ENCODE measurements at places on chromosomes 11 and 22.

- DNase-seq = no peak
These were observed 48.7 kb upstream of the TNRC6B start for GRCh38 chr22:40128989-40129388.

- DNase-seq = peak; percentile 14
These were observed 250.3 kb upstream of the TBCEL start for GRCh38 chr11:120773501-120774031.

- no peak for DNase-seq
These were observed 310.2 kb upstream of the ZC3H12C start for GRCh38 chr11:109783014-109783413.

- DNase-seq = peak; percentile 76
These were observed 11.9 kb downstream of the CHRM1 start for GRCh38 chr11:62909107-62909894.

DNA sequence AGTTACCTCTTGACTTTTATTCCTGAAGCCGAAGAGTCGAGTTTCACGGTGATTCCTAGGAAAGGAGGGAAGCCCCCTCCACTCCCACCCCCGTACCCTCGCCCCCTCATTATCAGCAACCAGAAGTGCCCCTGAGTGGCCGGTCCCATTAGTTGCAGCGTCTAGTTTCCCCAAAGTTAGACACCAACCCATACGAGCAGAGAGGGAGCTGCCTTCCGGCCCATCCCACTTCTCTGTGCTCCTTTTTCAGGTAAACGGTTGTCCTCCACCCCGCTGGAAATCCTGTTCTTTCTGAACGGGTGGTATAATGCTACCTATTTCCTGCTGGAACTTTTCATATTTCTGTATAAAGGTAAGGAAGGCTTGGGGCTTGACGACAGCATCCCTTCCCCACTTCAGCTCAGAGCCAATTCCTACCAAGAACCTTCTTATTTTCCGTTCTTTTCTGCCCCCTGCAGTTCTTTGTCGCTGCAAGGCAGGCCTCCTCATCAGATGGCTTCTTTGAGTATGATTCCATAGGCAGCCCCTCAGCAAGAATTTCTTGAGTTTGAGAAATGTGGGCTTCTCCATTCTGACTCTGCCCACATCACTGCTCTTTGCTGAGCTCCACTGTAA, 701 bp downstream of the TMEM216 start:
- DNase-seq = peak; percentile 50

GRCh38 chr11:48880021-48880441, 103.7 kb downstream of the TRIM51G start:
- no peak for DNase-seq

GRCh38 chr11:134488913-134489312, 76.9 kb upstream of the B3GAT1 start:
- DNase-seq = no peak

DNA sequence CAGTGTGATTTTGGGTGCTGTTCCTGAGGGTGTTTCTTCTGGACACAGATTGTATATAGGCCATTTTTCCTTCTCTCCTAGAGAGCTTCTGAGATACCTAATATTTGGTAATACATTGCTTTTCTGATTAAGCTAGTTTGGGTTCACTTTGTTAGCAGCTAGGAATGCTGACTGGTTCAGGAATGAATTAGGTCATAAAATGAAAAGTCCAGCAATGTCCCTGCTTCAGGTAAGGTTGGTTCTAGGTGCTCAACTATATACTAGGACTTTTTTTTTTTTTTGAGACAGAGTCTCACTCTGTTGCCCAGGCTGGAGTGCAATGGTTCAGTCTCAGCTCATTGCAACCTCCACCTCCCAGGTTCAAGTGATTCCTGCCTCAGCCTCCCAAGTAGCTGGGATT, 32.9 kb upstream of the APOL5 start:
- DNase-seq = no peak

DNA sequence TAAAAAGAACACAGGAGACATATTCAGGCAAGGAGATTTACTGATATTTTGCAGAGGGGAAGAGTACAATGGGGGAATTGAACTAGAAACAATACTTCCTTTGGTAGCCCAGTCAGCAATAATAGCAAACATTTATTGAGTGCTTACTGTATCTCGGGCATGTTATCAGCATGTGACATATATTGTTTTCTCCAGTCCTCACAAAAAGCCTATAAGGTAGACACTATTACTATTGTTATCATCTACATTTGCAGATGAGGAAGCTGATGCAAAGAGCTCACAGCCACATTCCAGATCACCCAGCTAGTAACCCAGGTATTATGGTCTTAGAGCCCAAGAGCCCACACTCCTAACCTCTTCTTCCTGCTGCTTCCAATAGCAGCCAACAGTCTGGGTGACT, 27.9 kb downstream of the NAV2 start:
- no peak for DNase-seq

GRCh38 chr11:36454941-36455631, 55.0 kb downstream of the TRAF6 start:
- DNase-seq = no peak

DNA sequence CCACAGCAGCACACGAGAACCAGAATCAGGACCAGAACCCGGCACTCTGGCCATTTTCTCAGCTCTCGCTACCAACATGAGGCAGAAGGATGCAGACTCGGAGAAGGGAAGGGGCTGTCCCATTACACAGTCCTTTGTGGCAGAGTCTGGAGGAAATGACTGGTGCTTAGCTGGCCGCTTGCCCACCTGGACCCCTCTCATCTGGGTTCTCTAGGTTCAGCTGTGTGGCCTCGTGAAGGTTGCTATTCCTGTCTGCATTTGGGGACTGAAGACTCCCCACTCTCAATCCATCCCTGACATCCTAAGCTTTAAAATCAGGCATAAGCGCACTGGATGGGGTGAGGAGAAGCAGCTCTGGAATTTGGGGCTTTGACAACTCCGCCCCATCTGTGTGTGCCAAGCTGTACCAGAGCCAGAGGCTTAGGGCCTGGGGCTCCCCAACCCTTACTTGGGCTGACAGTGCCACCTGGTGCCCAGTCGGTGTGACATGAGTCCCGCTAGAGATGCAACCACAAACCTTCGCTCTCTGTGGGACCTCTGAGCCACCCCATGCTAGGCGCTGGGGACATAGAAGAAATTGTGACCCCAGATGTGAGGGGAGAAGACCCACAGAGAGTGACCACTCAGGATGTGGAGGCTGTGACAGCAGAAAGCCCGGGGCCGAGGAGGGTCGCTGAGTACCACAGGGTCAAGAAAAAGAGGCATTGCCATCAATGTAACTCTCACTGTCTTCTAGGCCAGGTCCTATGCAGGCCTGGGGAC, 35.8 kb upstream of the FCHSD2 start:
- peak; percentile 70 for DNase-seq

GRCh38 chr11:123282597-123282996, 87.5 kb upstream of the CLMP start:
- no peak for DNase-seq

DNA sequence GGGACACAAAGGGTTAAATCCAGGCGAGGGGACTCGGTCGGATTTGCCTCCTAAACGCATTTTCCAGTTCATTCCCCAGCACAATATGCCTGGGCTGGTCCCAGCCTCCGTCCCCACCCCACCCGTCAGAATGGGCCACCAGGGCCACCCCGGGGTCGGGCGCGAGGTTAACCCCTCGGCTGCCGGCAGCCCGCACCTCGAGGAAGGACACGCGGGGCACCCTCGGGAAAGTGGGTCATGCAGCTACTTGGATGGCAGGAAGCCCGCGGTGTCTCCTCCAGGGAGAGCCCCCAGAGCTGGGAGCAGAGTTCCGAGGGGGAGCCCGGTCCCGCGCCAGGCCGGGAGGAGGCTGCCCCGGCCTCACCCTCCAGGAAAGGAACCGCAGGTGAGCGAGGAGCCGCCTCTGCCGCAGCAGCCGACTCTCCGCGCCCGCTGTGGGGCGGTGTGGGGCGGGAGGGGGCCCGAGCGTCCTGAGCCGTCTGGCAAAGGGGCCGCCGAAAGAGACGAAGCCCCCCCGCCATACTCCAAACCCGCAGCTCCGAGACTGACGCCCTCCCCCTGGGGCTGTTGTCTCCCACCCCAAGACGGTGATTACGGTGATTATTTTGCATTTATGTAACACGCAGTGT, 1.4 kb downstream of the NECTIN1 start:
- DNase-seq = peak; percentile 27

- DNase-seq = no peak
These were observed 10.9 kb downstream of the SSH3 start for GRCh38 chr11:67314218-67314617.

GRCh38 chr22:35313311-35314121, 13.8 kb downstream of the TOM1 start:
- DNase-seq = peak; percentile 81

GRCh38 chr11:8105666-8106065, 24.7 kb downstream of the TUB start:
- no peak for DNase-seq

DNA sequence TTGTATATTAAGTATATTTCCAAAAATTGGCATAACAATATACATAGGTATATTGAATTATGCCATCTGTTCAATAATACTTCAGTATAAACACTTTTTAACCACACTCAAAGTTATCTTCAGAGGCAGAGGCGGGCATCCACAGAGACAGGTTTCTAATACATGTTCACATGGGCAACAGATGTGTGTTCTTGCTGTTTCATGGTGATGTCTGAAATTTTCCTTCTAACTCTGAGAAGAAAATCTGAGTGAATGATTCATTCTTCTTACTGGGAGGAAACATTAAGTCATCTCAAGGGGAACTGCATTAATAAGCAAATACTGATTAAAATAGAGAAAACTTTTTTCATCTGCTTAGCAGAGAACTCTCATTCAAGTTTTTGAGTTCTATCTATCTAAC, 1074.5 kb downstream of the LRRC4C start:
- DNase-seq = peak; percentile 50

DNA sequence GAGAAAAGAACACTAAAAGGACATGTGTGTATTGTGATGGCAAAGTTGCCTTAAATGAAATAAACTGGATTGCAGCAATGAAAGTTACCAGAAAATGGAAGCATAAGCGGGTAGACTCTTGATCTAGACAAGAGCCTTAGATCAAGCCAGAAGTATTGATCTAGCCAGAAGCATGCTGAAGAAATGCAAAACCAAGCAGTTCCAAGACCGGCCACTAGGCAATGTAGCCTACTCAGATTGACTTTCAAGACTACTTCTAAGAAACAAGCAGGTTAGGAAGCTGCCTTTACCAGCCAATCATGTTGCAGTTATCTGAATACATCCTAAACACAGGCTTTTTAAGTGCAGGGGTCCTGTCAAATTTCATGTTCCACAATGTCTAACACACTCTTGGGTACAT, 54.6 kb downstream of the KCNA4 start:
- no peak for DNase-seq

DNA sequence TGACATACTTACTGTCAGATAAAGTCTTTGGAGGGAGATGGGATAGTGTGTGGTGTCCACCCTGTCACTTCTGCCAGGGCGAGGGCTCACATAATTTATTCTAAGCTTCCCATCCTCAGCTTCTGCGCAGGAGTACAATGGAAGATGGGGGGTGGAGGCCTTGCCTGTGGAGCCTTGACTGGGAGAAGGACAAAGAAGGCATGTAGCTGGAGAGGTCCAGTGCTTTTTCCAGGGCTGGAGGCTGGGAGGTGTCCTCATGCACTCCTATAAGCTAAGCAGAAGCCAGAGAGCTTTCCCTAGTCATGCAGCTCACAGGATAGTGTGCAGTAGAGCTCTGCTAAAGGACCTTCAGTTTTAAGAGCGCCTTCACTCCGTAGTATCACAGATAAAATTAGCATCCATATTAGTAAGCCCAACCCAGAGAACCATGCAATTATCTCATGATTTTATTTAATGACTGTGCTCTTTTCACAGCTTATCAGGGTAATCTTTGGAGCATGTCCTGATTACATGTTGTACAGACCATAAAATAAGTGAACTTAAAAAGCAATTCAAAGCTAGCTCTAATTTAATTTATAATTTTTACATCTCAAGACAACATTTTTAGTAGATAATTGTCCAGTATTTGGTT, 148.3 kb downstream of the TEAD1 start:
- no peak for DNase-seq

GRCh38 chr11:31725176-31725575, 85.9 kb downstream of the PAX6 start:
- no peak for DNase-seq

GRCh38 chr11:1969776-1970175, 22.6 kb downstream of the MRPL23 start:
- no peak for DNase-seq

GRCh38 chr11:96045622-96046456, 121.9 kb upstream of the MTMR2 start:
- DNase-seq = peak; percentile 40

- peak; percentile 45 for DNase-seq
These were observed 104.7 kb downstream of the KIAA1671 start for GRCh38 chr22:25057013-25057881.

DNA sequence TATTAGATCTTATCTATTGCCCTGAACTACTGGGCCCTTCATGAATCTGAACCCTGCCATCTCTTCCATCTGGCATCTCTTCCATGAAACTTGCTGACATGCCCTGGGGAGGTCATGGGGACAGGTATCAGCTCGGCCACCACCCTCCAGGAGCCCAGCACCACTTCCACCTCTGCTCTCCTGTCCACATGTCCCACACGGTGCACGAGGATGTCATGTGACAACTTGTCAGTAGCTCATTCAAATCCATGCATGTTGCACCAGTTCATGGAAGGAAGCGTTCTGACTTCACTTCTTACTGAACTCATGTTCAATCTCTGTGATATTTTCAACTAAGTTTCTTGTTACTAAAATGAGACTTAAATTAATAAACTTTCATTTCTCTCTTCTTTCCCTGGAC, 16.6 kb downstream of the YPEL1 start:
- no peak for DNase-seq

DNA sequence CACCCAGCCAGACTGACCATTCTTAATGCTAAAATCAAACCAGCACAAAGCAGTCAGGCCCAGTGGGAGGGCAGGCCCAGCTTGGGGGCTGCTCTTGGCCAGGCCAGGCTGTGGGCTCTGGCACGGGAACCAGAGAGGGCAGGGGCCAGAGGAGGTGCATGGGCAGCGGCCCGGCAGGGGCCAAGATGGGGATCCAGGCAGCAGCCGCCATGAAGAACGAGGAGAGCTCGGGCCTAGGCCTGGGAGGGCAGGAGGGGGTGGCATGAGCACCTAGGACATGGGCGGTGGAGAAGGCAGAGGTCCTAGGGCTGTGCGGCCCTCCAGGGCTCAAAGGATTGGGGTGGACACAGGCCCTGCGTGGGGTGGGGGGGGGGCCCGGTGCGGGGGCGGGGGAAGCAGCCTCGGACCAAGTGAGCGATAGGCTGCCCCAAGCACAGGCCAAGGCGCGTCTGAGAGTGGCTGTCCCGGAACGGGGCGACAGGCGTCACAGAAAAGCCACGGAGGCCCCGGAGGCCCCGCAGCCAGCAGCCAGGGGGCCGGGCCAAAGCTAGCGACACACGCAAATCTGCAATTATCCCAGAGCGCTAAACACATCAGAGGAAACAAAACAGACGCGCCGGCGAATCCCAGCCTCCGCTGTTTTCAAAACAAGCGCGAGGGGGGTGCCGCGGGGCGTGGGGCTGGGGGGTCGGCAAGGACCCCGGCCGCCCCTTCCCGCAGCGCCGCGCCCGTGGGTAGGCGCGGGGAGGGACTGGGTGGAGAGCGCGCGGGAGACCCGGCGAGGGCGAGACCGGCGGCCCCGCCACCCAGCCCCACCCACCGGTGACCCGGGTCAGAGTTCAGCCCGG, 8.3 kb downstream of the PLXNB2 start:
- peak; percentile 85 for DNase-seq
